Stimulated activated CD4-positive, alpha-beta T cell treated with anti-CD3 and anti-CD28 coated beads, Interleukin-1b, Interleukin-23, amount 100 ng/mL, for 1 hour (primary cell): ENCODE measurements at places on chromosomes 2 and 18.
A peak's percentile ranks its signal among the peaks of the same experiment; 100 is the strongest.

- no peak for DNase-seq
These were observed 220.7 kb downstream of the CAMKMT start for GRCh38 chr2:44582363-44583008.

GRCh38 chr2:3712424-3712823 is 9.0 kb downstream of the DCDC2C start:
- no peak for DNase-seq

GRCh38 chr18:22840606-22841144 is 92.5 kb upstream of the RBBP8 start:
- no peak for DNase-seq

DNA sequence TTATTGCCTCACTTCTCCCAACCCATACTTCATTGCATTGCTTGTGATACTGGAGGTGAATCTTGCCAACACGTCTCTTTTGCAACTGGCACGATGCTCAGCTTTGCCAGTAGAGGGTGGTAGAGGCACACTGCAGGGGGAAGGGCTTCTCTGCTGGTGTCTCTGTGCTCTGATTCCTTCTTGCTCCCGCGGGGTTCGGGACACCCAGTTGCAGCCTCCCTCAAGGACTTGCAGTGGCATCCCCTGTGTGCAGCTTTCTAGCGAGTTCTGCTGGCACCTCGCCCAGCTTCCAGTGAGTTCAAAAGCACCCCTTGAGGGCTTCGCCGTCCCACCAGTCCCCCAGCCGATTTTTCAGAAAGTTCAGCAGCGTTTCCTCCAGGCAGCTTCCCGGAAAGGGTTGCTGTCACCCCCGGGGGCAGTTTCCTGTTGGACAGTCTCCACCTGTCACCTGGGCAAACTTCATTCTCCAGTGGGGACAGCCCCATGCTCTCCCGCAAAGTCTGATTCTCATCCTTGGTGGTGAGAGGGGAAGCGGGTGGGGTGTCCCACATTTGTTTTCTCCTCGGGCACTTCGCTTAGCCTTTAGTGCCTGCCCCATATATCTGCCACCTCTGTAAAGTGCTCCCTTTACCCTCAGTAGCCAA is 35.4 kb upstream of the EN1 start:
- peak; percentile 31 for DNase-seq

DNA sequence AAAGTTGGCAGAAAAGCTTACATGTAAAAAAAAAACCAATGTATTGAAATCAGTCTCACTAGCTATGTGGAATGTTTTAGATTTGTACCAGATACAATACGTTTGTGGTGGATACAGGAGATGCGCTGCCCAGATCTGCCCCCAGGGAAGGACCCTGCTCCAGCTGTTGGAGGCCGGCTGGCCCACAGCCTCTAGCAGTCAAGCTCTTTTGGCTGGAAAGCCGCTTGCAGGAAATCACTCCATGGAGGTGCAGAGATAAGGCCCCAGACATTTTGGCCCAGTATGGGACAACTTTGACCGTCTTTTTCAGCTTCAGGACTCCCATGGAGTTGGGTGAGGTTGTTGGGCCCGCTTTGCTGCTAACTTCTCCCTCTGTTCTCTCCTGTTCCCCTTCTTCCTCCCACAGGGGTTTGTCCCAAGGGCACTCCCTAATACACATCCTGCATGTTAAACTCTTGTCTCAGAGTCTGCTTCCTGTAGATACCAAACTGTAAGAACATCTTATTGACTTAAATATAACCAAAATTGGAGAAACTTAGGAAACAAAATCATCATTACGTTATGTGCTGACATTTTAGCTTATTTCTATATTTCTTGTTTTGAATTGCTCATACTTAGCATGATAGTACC is 1.7 kb upstream of the QPCT start:
- DNase-seq = no peak

GRCh38 chr2:64524604-64525316 is 632 bp downstream of the AFTPH start:
- no peak for DNase-seq

- no peak for DNase-seq
These were observed 48.1 kb downstream of the TPGS2 start for GRCh38 chr18:36780748-36781147.

- no peak for DNase-seq
These were observed 23.7 kb upstream of the MYO5B start for GRCh38 chr18:50218432-50219197.

- no peak for DNase-seq
These were observed 107.7 kb downstream of the CBLN2 start for GRCh38 chr18:72436401-72436800.

DNA sequence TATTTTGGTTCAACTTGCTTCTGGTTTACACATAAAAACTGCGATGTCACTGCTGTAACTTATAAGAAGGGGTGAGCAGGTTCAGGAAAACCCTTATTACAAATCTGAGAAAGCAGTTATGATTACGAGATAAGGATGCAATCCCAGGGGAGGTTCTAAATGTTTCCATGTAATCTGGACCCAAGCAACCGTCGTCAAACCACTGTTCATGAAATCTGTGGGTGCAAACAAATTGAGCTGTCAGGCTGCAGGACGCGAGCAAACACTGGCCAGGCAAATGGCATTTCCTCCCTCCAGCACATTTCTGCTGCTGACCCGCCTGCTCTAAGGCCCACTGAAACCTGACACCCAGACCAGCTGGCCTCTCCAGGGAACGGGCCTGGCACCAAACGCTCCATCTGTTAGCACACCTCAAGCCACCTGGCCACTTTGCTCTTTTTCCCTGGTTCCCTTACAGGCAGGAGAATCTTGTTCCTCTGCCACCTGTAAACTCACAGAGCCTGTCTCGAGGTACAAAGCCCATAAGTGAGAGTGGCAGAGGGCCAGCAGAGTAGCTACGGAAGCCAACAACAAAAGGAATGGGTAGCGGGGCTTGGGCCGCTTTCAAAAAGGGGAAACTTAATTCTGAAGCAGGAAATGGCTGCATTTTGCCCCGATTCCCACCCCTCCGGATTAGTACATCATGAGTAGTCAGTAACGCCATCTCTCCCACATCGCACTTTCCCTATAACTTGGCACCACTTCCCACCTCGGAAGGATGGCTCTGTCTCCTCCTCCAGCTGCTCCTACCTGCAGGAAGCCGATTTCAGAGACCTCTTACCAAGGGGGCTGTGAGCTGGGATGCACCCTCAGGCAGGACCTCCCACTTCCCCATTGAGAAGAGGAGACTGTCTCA is 26.5 kb downstream of the CRACDL start:
- DNase-seq = no peak

GRCh38 chr2:45256867-45257641 is 247.8 kb upstream of the SIX2 start:
- DNase-seq = no peak

GRCh38 chr18:62788876-62789275 is 73.5 kb downstream of the PHLPP1 start:
- DNase-seq = no peak

DNA sequence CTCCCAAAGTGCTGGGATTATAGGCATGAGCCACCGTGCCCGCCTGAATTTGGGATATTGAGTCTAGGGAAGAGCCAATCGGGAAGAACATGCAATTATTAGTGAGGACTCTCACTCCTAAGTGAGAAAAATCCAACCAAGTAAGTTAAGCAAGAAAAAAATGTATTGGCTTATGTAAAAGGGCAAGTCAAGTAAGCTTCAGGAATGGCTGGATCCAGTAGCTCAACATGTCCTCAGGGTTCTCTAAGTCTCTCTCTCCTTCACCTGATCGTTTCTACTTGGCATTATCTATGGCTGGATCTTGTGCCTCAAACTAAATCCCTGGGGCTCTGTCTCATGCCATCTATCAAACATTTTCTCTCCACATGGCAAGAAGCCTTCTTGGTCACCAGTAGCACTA is 16.1 kb upstream of the CIB4 start:
- DNase-seq = no peak

DNA sequence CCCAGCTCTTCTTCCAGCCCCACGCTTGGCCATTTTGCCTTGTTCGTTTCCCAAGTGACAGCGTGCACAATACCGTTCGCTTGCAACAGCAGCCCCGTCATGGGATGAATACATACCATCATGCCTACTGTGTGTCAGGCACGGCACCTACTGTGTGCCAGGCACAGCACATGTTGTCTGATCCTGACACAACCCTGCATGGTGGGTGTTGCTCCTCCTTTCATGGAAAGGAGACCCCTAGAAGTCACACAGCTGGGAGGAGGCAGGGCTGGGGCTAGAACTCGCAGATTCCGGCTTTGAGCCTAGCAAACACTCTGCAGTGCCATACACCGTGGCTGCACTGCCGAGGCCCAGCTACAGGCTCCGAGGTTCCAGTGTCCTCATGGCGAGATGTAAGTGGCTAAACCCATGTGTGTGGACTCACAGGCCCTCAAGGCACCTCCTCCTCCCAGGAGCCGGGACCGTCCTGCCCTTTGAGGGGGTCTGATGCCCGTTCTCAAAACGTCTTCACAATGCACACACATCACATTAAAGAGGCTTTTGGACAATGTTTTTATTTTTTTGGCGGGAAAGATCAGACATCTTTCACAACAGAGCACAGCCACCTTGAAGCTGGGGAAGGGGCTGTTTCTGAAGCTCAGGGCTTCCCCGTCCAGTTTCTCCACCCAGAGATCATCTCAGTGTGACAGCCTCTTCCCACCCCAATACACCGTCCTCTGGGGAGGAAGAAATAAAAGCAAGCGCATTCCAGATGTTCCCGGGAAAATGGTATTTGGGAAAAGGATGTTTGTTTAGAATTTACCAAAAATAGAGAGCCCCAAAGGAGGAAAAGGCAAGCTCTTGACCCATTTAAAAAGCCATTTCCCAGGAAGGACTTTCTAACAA is 64.9 kb downstream of the HS1BP3 start:
- DNase-seq = no peak

GRCh38 chr2:226077031-226077430 is 677.5 kb downstream of the NYAP2 start:
- no peak for DNase-seq

- DNase-seq = no peak
These were observed 2.8 kb upstream of the LBX2 start for GRCh38 chr2:74502147-74502719.

- no peak for DNase-seq
These were observed 135.2 kb downstream of the HRH4 start for GRCh38 chr18:24595561-24596031.

DNA sequence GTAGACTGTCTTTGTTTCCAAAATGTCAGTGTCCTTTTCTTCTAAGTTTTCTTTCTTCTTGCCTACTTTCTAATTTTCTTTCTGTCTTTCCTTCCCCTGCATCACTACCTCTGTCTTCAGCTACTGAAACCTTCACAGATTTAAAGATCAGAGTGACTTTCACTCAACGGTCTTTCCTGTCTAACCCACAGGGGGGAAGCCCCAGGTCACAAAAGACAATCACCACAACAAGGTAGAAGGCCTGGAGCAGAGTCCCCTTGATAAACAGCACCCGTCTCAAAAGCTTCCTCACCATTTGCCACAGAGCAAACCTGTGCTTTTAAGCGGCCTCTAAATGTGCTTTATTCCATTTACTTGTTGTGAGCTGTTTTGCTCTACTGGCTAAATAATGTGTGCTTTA is 665.4 kb downstream of the BCL11A start:
- no peak for DNase-seq
